ENCODE measurements at places on chromosomes 16 and 17.

DNA sequence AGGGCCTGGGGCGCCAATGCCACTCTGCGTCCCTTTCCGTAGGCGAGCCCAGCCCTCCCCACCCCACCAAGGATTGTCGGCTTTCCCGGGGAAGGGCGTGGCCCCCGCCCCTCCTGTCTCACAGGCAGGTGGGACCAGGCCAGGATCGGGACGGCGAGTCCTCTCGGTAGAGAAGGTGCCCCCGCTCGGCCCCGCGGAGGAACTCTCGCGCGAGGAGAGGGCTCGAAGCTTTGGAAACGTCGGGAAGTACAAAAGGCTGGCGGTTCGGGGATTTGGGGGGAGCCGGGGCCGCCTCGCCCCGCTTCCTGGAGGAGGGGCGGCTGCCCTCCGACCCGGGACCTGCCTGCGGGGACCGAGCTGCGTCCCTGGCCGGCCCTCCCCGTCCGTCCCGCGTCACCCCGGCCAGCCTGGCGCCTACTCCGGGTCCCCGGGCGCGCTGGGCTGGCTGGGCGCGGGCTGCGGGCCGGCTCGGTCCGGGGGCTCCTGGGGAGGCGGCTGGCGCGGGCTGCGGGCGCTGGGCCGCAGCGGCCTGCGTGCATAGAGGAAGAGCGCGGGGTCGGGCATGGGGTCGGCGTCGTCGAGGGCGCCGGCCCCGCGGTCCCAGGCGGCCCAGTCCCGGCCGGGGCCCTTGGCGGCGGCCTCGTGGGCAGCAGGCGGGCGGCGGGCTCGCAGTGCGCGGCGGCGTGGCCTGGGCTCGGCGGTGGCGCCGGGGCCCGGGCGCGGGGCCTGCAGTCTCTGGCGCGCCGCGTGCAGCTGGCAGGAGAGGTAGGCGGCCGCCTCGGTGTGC lies 12.6 kb upstream of the CLUH start:
- DNase-seq = no peak

- DNase-seq = no peak
Observed at GRCh38 chr17:72754513-72754912, 338.0 kb downstream of the SLC39A11 start.

DNA sequence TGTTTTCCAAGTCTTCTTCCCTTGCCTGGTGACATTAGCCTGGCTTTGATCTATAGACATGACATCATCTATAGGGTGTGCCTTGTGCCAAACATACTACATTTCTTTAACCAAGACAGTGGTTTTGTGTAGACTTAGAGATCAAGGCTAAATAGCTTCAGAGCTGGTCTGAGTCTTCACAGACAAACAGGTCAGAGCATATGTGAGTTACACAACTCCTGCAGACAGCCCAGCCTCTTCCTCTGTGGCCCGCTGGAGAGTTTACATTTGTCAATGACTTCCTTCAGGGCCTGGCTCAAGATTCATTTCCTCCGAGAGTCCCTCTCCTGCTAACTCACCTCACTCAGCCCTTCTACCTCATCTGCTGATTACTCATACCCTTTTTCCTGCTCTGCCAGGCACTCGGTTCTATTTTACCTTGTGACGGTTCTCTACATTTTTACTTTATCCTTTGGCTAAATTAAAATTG lies 73.1 kb upstream of the TANC2 start:
- DNase-seq = peak; percentile 40

- no peak for DNase-seq
Observed at GRCh38 chr17:40024901-40025300, 9.7 kb downstream of the CSF3 start.

- DNase-seq = no peak
Observed at GRCh38 chr17:510226-510917, 157.8 kb upstream of the RPH3AL start.

GRCh38 chr17:1649844-1650501 lies at the start of gene RILP:
Gene RILP (minus strand): TSS chr17:1649866. CDS start chr17:1649804, 62 bp downstream.
- DNase-seq = no peak

GRCh38 chr17:60439501-60439900 lies 17.2 kb downstream of the CHCT1 start:
- DNase-seq = no peak

DNA sequence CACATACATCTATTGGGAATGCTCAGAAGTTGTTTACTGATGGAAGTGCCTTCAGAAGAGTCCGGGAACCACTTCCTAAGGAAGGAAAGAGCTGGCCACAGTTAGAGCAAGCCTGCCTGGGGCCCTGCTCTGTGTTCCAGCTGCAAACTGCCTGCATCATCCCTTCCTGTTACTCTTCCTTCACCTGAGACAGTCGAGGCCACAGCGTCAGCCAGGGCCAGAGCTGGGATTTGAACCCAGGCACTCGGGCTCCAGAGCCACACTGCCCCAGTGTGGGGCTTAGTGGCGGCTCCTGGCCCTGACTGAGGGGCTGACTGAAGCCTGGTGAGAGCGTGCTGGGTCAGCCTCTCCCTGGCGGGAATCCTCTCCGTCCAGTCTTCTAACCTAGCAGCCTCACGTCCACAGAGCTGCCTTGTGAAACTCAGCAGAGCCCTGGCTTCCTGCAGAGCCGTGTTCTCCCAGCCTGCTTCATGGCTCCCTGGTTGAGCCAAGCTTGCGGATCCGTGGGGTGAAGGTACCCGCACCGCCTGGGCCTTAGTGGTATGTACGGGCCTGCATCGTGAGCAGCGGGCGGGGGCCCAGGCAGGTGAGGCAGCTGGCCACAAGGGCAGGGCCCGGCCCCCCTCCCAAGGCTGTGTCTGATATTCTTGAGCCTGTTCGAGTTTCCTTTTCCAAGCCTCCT lies 4.6 kb upstream of the C17orf99 start:
- DNase-seq = no peak

- DNase-seq = no peak
Observed at GRCh38 chr17:48755356-48755755, 26.8 kb upstream of the HOXB13 start.

- DNase-seq = no peak
Observed at GRCh38 chr16:81715358-81716196, 63.5 kb upstream of the PLCG2 start.

- no peak for DNase-seq
Observed at GRCh38 chr17:68560966-68561720, 40.0 kb downstream of the FAM20A start.

GRCh38 chr16:66427036-66427860 lies at the start of gene BEAN1:
Gene BEAN1 (plus strand): TSS chr16:66427295. CDS start chr16:66437677, 10,382 bp downstream.
- DNase-seq = no peak

GRCh38 chr17:74211912-74212208 lies 1.5 kb upstream of the TTYH2 start:
- no peak for DNase-seq

DNA sequence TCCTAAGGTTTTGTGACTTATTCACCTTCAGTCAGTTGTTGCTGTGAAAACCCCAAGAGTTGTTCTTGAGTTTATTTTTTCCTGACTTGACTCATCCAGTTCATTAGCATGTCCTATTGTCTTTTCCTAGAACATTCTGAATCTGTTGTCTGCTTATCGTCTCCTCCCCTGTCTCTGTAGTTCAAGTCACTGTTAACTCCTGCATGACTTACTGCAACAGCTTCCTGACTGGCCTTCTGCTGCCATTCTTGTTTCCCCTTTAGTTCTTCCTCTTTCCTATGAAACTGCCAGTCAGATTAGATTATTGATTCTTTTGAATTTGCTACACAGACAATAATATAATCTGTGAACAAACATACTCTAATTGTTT lies 161.5 kb downstream of the FTO start:
- DNase-seq = no peak
